ENCODE measurements at places on chromosomes 5 and 9.
A peak's percentile ranks its signal among the peaks of the same experiment; 100 is the strongest.

DNA sequence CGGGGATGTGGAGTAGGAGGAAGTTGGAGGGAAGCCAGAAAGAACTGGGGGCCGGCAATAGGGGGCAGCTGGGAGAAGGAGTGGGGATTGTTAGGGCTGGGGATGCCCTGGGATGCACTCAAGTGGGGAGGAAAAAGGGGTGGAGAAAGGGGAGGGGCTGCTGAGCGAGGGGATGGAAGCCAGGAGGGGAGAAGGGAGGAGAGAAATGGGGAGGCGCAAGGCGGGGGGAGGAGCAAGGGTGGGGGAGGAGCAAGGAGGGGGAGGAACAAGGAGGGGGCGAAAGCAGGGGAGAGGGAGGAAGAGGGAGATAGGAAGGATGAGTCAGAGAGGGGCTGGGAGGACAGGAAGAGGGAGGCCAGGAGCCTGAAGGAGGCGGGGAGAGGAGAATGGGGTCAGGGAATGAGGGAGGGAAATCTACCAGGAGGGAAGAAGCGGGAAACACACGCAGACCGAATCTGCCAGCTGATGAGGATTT lies 1.6 kb downstream of the IRX4 start:
- peak; percentile 62 for DNase-seq

GRCh38 chr9:129587487-129588262 lies 33.2 kb downstream of the C9orf50 start:
- peak; percentile 97 for DNase-seq

DNA sequence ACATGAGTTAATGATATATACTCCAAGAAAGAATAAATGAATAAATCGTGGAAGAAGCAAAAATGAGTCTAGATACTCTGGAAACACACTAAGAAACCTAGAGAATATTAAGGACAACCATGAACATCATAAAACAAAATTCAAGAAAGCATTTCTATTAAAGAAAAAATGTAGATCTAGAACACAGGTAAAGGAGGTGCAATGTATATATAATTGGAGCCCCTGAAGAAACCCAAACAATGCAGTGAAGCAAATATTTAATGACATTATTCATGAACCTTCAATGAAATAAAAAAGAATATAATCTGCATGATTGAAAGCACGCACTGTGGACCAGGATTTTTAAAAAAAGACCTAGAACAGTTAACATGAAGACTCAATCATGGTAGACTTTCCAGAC lies 150.1 kb downstream of the ATPSCKMT start:
- no peak for DNase-seq

DNA sequence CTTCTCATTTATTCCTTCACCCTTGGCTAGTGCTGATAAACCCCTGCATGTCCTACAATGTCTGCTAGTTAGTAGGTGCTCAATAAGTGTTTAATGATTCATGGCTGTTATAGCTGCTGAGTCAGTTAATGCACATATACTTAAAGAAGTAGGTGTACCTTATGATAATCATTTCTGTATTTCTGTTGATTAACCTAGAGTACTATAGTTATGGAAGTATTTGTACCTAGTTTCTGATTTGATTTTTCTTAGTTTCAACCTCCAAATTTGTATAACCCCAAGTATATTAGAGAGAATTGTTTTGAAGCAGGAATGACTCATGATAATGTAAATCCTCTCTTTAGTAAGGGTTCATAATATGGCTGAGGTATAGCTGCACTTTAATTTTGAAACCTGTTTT lies 8.9 kb downstream of the SMAD5 start:
- no peak for DNase-seq

DNA sequence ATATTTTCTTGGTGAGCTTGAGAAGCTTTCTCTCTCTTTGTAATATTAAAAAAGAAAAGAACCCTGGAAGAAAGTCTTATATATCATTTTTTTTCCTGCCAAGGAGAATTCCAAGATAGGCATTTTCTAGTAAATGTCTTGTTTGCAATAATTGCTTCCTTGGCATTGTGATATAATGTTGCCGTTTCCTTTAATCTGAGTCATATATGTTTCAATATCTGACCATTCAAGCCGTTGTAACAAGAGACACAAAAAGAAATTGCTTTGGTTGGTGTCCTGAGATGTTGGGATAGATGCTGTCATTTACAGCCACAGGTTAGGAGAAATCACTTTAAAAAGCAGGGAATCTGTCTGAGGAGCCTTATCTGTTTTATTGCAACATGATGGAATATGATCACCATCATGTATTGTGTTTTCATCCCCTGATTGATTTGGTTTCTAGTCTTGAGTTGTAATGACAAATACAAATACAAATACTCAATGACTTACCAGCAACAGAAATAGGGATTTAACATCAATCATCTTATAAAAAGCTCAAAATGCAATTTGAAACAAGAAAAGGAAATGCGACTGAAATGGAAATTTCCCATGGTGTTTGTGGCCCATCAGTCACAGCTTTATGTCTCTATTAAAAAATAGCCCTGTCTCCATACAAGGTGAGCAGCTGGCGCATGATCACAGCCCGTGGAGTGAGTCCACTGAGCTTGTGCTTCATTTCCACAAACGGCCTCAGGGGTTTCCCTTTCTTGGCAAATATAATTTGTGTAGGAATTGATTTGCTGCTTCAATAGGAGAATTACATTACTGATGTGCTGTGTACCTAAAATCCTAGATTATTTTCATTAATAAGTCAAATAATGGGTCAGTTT lies 250.1 kb upstream of the TRPC7 start:
- no peak for DNase-seq

DNA sequence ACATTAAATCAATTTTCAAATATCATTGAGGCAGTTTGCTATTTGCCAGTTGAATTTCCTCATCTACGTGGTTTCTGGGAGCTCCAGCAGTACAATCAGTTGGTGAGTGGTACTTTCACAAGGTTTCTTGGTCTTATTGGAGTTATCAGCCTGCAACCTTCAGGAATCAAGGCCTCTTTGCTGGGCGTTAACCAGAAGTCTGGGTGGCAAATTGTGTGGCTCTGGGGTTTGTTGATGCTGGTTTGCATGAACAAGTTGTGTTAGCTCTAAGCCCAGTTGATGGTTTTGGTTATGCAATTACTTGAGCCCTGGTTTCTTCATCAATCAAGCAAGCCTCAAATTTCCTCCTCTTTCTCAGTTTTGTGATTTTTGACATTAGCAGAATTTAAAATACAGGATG lies 152.9 kb upstream of the ANKRD55 start:
- no peak for DNase-seq

- no peak for DNase-seq
Measured at GRCh38 chr9:126089789-126090188, 236.8 kb upstream of the MVB12B start.

- DNase-seq, result no peak
Measured at GRCh38 chr5:79898611-79899010, 92.5 kb downstream of the MTX3 start.

DNA sequence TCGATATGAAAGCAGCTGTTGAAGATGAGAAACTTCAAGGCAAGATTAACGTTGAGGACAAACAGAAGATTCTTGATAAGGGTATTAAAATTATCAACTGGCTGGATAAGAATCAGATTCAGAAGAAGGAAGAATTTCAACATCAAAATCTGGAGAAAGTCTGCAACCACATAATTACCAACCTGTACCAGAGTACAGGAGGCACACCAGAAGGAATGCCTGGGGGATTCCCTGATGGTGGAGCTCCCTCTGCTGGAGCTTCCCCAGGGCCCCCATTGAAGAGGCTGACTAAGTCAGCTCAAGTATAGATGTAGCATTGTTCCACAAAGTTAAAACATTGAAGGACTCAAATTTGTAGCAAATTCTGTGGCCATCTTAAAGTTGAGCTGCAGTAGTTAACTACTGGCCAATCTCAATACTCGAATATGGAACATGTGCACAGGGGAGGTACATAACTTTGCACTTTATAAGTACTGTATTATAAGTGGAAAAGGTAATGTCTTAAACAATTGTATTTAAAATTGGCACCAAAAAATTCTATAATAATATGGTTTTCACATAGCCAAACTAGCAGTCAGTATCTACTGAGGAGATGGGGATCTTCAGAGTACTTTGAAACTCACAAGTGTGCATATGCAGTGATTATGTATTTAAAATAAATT lies 237.5 kb downstream of the CHSY3 start:
- DNase-seq, result peak; percentile 55

DNA sequence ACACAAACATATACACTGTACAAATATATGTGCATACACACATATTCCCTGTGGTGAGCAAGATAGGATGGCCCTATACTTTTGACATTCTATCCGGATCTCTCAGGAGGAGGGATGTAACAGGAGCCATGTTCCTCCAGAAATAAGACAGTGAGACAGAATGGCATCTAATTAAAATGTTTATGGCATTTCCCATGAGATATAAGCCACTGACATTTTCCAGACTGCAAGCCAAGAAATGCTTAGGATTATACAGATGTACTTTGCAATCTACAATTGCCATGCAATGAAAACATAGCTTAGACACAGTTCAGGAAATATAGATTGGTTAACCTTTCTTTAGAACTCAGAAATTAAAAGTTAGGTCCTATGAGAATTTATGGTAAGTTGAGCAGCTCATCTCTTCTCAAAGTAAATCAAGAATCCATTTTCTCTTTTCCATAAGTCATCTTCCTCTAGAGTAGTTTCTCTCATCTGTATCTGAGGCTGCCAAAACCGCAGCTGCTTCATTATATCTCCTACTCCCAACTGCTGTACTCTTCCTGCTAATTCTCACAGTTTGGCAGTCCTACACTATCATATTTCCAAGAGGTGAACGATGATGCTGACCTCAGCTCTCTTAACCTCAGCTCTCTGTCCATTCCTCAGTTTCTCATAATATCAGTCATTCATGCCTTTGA lies 1719.1 kb downstream of the MAT2B start:
- DNase-seq, result no peak

- no peak for DNase-seq
Measured at GRCh38 chr9:128159522-128159783, 612 bp upstream of the BBLN start.

DNA sequence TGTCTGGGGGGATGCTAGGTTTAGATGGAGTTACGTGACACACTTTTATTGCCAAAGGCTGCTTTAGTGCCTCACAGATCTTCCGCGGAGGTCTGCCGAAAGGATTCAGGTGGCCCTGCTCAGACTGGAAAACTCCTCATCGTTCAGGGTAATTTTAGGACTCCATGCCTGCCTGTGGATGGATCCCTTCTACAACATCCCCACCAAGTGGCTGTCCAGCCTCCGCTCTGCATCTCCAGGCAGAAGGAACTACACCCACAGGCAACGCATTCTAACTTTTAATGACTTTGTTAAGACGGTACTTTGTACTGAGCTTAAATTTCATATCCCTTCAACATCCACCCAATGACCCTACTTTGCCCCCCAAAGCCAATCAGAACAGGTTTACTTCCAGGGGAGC lies 29.4 kb downstream of the ATPSCKMT start:
- DNase-seq, result peak; percentile 10

DNA sequence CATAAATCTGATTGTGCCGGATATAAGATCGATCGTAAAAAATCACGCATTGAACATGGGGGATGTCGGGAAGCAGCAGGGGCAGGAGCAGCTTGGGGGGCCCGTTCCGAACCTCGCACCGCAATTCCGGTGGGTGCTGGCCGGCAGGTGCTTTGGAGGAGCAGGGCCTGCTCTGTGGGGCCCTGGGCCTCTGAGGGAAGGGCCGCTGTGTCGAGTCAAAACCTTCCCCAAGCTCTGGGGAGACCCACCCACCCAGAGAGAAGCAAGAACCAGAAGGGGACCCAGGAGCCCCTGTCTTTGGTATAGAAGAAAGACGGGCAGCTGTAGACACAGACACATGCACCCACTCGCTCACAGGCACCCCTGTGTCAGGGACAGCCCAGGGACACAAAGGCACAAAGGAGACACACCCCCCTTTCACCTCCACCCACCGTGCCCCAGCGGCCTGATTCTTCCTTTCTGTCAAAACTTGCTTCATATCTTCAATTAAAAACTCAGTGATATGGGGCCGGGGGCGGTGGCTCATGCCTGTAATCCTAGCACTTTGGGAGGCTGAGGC lies 49.4 kb upstream of the ZBTB43 start:
- DNase-seq, result no peak

- no peak for DNase-seq
Measured at GRCh38 chr5:143239882-143240518, 163.5 kb downstream of the NR3C1 start.

DNA sequence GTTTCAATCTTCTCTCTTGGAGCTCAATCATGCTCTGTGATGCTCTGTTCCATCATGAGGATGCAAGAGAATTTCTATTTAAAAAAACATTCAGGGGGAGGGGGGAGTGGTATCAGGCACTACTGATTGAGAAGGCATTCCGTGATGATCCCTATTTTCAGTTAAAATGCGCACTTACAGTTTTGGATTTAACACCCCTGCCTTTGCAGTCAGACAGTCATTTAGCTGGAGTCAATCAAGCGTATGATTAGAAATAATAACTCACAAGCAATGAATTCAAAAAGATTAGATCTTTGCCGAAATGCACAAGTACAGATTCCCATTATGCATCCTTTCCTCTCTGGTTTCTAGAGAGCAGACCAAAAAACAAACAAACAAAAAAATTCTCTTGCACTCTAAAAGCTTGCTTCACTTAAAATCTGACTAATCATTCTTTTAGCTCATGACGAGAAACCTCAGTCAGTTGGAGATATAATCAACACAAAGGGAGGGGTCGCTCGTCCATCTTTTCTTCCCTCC lies 55.4 kb downstream of the EFNA5 start:
- no peak for DNase-seq

GRCh38 chr5:42168091-42168670 lies 243.1 kb downstream of the FBXO4 start:
- no peak for DNase-seq

GRCh38 chr5:154516475-154516874 lies 38.4 kb upstream of the HAND1 start:
- DNase-seq, result peak; percentile 37

- DNase-seq, result peak; percentile 63
Measured at GRCh38 chr9:95103281-95103771, 214.2 kb downstream of the FANCC start.

- DNase-seq, result no peak
Measured at GRCh38 chr5:72465601-72466563, 41.3 kb downstream of the ZNF366 start.
